A172 (cell line): ENCODE measurements at places on chromosomes 6 and 20. TPM values are rescaled to one million over a fixed set of nuclear protein-coding genes. Genes with fewer than 3 reads are reported as not detected.

Gene CTAGE9
- total RNA-seq, result not detected in 2 replicates

Gene PPP1R14C
- total RNA-seq, result 0.03 and 0.60 TPM in 2 replicates

Gene RSPO4
- total RNA-seq, result not detected in 2 replicates

Gene CDH26
- not detected in 2 replicates for total RNA-seq

Gene CCN6
- not detected in 2 replicates for total RNA-seq

Gene ASCC3
- total RNA-seq, result 39.4 and 41.7 TPM in 2 replicates

Gene BEND6
- total RNA-seq, result 11.7 and 14.1 TPM in 2 replicates

Gene TDP2
- 32.8 and 35.7 TPM in 2 replicates for total RNA-seq

Gene SYNCRIP
- total RNA-seq, result 124 and 148 TPM in 2 replicates

Gene OR2B6
- not detected in 2 replicates for total RNA-seq

Gene AIF1
- not detected in 2 replicates for total RNA-seq

Gene LAMA5
- total RNA-seq, result 63.8 and 81.2 TPM in 2 replicates

Gene TRERF1
- 3.4 and 3.5 TPM in 2 replicates for total RNA-seq

Gene NOX3
- total RNA-seq, result not detected in 2 replicates

Gene WFDC6
- total RNA-seq, result not detected in 2 replicates

Gene TRIM10
- total RNA-seq, result not detected in 2 replicates

Gene FILIP1
- total RNA-seq, result 0.05 and 0.29 TPM in 2 replicates

Gene SIM1
- not detected in 2 replicates for total RNA-seq

Gene ADGRG6
- total RNA-seq, result 25.0 and 31.0 TPM in 2 replicates

Gene AKAP7
- total RNA-seq, result 7.0 and 7.9 TPM in 2 replicates

Gene RIMS1
- not detected in 2 replicates for total RNA-seq

Gene MEP1A
- total RNA-seq, result not detected in 2 replicates

Gene LTB
- total RNA-seq, result not detected in 2 replicates

Gene C20orf141
- total RNA-seq, result not detected in 2 replicates

Gene KCNK5
- not detected in 2 replicates for total RNA-seq

Gene TRIM40
- total RNA-seq, result not detected in 2 replicates

Gene GABRR1
- total RNA-seq, result 0.02 TPM in 1 of 2 replicates, not detected in the other

Gene RING1
- total RNA-seq, result 16.2 and 19.7 TPM in 2 replicates

Gene LRRC73
- total RNA-seq, result 1.2 and 2.3 TPM in 2 replicates

Gene PIGU
- 23.7 and 28.7 TPM in 2 replicates for total RNA-seq

Gene LRFN2
- not detected in 2 replicates for total RNA-seq

Gene UBE2V1
- 58.9 and 59.1 TPM in 2 replicates for total RNA-seq

Gene EEF1A2
- 88.1 and 91.0 TPM in 2 replicates for total RNA-seq

Gene AHCY
- 220 and 225 TPM in 2 replicates for total RNA-seq

Gene AGER
- total RNA-seq, result 0.60 and 2.2 TPM in 2 replicates

Gene SPINT3
- not detected in 2 replicates for total RNA-seq

Gene TRIM15
- total RNA-seq, result not detected in 2 replicates

Gene IL17F
- total RNA-seq, result not detected in 2 replicates

Gene RPS10
- total RNA-seq, result 1,978 and 2,323 TPM in 2 replicates

Gene SH3BGRL2
- total RNA-seq, result 1.2 and 2.3 TPM in 2 replicates

Gene GSTA2
- total RNA-seq, result not detected in 2 replicates

Gene HLA-A
- total RNA-seq, result 244 and 284 TPM in 2 replicates

Gene CSNK2A1
- total RNA-seq, result 195 and 258 TPM in 2 replicates

Gene OPRM1
- total RNA-seq, result not detected in 2 replicates

Gene SERINC1
- 138 and 149 TPM in 2 replicates for total RNA-seq

Gene PLAGL1
- total RNA-seq, result 0.38 and 1.5 TPM in 2 replicates

Gene NR2E1
- total RNA-seq, result 0.05 TPM in 1 of 2 replicates, not detected in the other

Gene ENPP5
- total RNA-seq, result not detected in 2 replicates

Gene RIPPLY2
- total RNA-seq, result not detected in 2 replicates

Gene HFE
- total RNA-seq, result 15.6 and 17.0 TPM in 2 replicates

Gene RAB32
- total RNA-seq, result 138 and 189 TPM in 2 replicates

Gene RAET1L
- total RNA-seq, result 0.69 TPM in 1 of 2 replicates, not detected in the other

Gene PRDM13
- total RNA-seq, result not detected in 2 replicates

Gene EYA4
- 0.02 TPM in 1 of 2 replicates, not detected in the other for total RNA-seq
